ENCODE measurements at places on chromosomes 11 and 22.
A peak's percentile ranks its signal among the peaks of the same experiment; 100 is the strongest.

- DNase-seq: no peak
These were observed 81.5 kb downstream of the MPPED1 start for GRCh38 chr22:43493297-43493696.

GRCh38 chr11:40306938-40307548 is 1152.4 kb downstream of the LRRC4C start:
- no peak for DNase-seq

DNA sequence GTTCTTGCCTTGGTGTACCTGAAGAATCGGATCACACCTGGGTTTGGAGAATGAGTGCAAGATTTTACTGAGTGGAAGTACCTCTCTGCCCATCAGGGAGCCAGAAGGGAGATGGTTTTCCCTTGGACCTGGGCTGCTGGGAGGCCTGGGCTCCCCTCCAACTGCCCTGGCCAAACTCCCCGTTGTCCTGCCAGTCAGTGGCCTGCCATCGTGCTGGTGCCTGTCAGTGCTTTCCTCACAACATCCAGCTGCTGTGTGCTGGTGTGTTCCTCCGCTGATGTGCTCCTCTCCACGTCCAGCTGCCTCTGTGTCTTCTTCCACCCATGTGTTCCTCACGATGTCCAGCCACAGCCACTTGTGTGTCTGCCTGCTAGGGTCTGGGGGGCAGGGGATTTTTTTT is 87.9 kb upstream of the CLPB start:
- DNase-seq: no peak

DNA sequence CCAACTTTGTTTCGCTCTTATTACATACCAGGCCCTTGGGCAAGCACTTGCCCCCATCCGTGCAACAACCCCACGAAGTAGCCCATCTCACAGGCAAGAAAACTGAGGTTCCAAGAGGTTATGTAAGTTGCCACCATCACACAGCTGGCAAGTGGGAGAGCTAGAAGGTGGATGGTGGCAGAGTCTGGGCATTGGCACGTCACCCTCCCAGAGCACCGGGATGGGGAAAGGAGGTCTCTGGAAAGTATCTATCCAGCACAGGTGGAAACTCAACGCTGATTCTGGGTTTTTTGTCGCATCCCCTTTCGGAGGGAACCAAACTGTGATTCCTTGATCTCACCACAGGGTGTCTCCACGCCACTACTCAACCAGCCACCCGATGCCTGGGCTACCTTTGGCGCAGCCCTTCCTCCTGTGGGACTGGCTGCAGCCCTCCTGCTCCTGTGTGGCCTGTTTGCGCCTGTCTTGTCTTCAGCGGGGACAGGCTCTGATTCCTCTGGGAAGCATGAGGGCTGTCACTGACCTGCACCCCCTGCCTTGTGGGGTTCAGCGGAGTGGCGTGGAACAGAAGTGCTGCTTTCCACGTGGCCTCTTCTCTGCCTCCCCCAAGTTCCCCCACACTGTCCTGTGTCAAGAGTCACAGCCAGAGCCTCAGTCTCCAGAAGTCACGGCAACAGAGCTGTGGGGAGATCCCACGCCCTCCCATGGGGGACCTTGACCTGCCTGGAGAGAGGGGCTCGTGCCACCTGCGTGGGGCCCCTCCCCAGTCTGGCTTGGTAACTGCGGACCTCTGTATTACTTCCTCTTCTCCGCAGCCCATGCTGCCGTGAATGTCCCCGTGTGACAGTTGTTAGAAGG is 34.4 kb upstream of the TRIM29 start:
- DNase-seq: peak; percentile 29

DNA sequence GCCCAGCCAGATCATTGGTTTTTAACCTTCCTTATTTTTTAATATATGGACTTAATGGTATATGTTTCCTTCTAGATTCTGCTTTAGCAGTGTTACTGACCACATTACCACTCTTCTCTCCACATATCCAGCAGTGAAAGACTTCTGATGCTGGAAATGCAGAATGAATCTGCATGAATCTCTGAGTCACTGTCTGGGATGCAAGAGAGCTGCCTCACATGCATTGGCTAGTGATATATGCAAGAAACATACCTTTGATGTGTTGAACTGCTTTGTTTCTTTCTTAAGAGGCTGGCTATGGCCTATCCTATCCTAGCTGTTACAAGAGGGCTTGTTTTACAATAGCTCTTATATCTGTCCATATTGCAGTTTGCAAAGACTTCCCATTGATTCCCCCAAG is 16.6 kb upstream of the AMPD3 start:
- DNase-seq: no peak

DNA sequence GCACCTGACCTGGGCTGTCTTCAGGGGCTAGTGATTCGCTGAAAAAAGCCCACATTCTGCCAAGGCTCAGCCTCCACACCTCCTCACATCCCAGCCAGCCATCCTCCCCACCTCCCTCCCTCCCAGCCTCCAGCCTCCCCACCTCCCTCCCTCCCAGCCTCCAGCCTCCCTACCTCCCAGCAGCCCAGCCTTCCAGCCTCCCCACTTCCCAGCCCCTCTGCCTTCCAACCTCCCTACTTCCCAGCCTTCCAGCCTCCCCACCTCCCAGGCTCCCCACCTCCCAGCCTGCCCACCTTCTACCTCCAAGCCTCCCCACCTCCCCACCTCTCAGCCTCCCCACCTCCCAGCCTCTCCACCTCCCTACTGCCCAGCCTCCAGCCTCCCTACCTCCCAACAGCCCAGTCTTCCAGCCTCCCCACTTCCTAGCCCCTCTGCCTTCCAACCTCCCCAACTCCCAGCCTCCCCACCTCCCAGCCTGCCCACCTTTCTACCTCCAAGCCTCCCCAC is 33.7 kb upstream of the TH start:
- DNase-seq: no peak

DNA sequence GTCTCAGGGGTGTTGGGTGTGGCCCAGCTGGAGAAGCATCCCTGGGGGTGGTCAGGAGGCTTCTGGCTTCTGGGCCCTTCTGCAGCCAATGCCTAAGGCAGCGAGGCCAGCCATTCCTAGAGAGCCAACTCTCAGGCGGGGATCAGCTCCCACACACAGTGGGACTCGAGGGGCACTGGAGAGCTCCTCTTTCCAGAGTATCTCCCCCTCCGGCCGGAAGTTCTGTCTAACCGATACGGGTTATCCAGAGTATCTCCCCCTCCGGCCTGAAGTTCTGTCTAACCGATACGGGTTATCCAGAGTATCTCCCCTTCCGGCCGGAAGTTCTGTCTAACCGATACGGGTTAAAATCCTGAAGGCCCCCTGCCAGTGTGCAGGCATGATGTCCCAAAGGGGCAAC is 71.2 kb upstream of the B3GAT1 start:
- DNase-seq: no peak

GRCh38 chr22:39617342-39617741 is 46.8 kb downstream of the CACNA1I start:
- peak; percentile 18 for DNase-seq

DNA sequence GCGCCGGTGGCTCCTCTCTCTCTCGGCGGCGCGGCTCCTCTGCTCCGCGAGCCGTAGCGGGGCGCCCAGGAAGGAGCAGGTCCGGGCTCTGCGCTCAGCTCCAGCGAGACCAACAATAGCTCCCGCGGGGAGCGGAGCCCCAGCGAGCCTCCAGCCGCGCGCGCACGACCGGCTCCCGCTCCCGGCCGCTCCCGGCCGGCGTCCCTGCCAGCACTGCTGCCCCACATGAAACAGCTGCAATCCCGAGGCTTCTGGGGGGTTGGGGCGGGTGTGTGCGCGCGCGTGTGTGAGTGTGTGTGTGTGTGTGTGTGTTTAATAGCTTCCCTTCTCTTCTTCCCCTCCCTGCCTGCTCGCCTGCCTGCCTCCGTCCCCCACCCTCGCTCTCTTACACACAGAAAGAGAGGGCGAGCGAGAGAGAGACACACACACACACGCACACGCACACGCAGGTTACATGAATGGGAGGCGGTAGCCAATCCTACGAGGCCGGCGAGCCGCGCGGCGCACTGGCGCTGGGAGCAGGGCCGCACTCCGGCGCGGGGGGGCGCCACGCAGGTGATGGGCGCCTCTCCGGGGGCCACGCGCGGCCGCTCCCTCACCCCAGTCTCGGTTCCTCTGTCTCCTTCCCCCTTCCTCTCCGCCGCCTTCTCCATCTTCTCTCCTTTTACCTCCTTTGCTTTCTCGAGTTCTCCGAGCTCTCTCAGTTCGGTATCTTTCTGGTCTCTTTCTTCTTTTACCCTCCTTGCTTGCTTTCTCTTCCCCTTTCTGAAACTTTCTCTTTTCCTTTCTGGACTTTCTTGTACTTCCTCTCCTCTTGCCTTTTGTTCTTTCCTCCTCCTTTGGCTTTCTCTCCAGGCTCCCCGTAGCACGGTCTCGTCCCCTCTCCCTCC is at the start of gene TENM4:
TSS of gene TENM4 (minus strand) at position 460 of the 890 bp plus-strand sequence. CDS start 371,086 bp downstream, outside the sequence.
- DNase-seq: no peak

DNA sequence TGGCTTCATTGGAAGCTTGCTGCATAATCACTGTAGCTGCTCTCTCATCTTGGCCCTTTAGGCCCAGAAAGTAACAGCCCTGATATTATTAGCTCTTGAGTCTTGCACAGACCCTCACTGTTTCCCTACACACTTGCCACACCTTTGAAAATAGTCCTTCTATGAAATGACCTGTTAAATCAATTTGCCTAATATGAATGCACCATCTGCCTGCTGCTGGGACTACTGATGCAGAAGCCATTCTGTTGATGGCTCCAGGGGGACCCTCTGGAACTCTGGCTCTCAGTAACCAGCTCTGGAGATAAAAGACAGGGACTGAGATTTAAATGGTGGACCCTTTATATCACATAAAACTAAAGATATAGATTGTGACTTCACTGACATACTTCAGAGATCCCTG is 14.7 kb upstream of the AMPD3 start:
- no peak for DNase-seq

DNA sequence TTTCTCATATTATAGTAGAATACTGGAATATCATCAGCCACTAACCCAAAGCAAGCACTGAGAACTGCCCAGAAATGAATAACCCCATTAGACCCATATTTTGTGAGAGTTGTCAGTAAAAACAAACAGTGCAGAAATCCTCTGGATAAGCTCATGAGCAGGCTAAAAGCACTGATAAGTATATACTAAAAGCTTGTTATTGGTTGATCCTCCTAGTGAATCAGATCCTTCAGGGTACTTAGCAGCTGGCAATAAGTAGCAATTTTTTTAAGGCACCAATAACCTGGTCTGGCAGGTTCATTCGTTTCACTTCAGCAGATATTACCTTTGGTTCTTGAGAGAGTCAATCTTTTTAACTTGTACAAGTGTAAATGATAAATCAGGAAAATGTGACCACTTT is 1.2 kb downstream of the NOX4 start:
- DNase-seq: no peak

DNA sequence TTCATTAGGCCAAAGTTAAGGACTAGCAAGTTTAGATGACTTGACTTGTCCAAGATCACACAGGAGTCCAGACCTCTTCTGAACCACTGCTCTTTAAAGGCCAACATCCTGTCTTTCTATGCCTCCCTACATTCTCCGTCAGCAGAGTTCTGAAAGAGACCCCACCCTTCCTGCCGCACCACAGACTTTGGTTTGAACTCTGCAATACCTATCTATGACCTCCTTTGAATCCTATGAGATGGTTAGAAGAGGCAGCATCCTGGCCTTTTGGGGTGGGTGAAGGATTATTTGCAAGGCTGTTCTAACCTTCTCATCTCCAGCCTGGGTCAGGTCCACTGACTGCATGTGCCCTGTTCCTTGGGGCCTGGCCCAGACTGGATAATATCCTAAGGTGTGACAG is 4.3 kb upstream of the RRM1 start:
- DNase-seq: peak; percentile 30

DNA sequence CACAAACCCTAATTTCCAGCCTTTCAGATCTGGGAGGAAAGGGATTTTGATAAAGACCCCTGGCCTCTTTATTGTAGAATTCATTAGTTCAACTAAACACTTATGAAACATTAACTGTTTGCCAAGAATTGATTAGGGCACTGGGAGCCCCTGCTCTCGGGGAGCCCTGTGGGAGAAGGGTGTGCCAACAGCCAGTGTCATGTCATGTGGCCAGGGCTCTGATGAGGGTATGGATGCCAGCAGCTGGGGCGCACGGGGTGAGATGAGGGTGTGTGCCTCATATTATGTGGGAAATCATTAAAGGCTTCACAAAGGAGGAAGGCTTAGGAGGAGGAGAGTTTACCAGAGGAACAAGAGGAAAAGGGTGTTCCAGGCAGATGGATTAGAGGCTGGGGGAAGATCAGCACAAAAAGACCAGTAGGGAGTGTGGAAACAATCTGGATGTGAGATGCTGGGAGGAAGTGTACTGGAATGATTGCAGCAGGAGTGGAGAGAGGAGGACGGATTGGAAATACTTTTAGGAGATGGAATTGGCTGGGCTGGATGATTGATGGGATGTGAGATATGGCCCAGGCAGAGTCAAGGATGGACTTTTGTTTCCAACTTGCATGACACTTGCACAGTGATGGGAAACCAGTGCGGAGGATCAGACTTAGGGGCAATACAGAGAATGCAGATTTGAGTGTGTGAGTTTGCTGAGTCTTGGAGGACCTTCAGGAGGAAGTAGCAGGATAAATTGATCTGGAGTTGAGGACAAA is 137.8 kb downstream of the CSNK2A3 start:
- DNase-seq: no peak

DNA sequence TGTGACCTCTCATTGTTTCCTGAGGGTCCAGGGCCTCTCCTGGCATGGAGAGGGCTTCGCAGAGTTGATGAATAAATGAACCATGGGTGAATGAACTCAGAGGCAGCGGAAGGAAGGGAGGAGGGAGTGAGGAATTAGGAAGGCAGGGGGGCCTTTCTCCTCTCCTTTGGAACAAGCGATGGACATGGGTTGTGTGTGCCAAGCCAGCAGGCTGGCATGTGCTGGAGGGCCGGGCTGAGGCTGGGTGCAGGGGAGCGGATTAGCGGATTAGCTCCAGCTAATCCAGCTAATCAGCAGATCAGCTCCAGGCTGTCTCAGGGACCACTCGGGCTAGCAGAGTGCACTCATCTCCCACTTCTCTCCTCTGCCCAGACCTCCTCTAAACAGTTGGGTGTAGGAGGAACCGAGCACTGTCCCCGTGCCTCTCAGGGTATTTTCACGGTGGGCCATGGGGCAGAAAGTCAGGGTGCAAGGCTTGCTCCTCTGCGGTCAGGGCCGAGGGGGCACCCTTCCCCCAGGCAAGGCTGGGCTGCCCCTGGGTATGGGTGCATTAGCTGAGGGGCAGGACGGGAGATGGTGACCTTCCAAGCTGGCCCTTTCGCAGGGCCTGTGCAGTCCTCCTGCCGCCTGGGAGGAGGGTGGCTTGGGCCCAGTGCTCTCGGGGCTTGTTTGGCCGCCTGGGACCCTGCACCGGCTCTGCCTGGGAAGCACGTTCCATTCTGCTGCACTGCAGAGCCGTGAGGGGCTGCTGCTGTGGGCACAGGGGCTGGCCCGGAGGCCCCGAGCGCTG is 120.3 kb upstream of the B3GAT1 start:
- no peak for DNase-seq

GRCh38 chr11:47797633-47798032 is 30.5 kb upstream of the FNBP4 start:
- peak; percentile 67 for DNase-seq

DNA sequence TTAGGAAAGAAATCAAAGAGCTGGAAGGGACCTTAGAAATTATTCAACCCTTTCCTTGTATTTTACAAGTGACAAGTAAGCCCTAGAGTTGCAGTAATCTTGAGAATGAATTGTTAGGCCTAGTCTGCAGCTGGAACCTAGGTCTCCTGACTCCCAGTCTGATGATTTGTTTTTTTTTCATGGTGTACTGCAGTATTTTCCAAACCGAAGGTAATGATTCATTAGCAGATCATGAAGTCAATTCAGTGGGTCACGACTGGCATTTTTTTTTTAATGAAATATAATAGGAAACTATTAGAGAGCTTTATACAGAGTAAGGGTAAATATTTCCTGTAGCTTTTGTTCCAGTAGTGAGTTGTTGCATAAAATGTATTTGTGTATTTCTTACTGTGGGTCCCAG is 42.8 kb downstream of the EXT2 start:
- DNase-seq: no peak

All from stimulated activated CD4-positive, alpha-beta T cell treated with anti-CD3 and anti-CD28 coated beads, Interleukin-4, amount 100 ng/mL, for 4 hours (primary cell).